ENCODE measurements at places on chromosomes 2 and 18. TPM values are rescaled to one million over a fixed set of nuclear protein-coding genes. Genes with fewer than 3 reads are reported as not detected.

Gene INPP5D
- 0.70 TPM for total RNA-seq

Gene LYG2
- not detected for total RNA-seq

Gene GAREM1
- total RNA-seq = 4.3 TPM

Gene SOX11
- not detected for total RNA-seq

Gene CASP8
- 35.7 TPM for total RNA-seq

Gene REG1A
- total RNA-seq = not detected

Gene IL18R1
- total RNA-seq = 1.0 TPM
